Stimulated activated CD8-positive, alpha-beta memory T cell treated with anti-CD3 and anti-CD28 coated beads, Interleukin-7, amount 100 ng/mL, for 1 hour (primary cell): ENCODE measurements at places on chromosomes 4 and X.

- DNase-seq: no peak
Measured at GRCh38 chr4:146639506-146639932, 826 bp downstream of the POU4F2 start.

DNA sequence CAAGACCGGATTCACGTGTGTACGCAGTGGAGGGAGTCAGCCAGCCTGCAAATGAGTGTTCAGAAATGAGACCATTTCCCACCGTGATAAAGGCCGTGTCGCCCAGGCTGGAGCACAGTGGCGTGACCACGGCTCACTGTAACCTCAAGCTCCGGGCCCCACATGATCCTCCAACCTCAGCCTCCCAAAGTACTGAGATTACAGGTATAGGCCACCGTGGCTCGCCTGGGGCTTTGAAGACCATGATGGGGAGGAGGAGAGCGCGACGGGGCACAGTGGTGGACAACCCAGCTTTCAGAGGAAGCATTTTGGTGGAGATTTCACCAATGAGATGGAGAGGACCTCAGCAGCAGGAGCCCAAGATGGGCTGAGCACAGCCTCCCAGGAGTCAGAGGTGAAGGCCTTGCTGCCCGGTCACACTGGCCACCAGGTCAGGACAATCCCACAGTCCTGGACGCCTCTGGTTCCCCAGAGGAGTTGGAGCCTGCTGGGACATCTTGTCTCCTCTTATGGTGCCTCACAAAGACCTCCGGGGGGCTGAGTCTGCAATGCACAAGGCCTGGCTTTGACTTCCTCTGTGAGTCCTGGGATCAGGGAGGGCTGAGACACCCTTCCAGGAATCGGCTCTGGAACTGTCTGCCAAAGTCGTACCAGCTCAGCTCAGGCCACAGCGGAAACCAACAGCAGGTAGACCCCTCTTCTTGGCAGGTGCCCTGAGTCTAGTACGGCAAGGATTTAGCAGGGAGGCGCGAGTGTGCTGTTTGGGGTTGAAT lies 22.4 kb upstream of the MXD4 start:
- no peak for DNase-seq

- no peak for DNase-seq
Measured at GRCh38 chrX:57156397-57157049, 19.3 kb upstream of the SPIN2A start.

DNA sequence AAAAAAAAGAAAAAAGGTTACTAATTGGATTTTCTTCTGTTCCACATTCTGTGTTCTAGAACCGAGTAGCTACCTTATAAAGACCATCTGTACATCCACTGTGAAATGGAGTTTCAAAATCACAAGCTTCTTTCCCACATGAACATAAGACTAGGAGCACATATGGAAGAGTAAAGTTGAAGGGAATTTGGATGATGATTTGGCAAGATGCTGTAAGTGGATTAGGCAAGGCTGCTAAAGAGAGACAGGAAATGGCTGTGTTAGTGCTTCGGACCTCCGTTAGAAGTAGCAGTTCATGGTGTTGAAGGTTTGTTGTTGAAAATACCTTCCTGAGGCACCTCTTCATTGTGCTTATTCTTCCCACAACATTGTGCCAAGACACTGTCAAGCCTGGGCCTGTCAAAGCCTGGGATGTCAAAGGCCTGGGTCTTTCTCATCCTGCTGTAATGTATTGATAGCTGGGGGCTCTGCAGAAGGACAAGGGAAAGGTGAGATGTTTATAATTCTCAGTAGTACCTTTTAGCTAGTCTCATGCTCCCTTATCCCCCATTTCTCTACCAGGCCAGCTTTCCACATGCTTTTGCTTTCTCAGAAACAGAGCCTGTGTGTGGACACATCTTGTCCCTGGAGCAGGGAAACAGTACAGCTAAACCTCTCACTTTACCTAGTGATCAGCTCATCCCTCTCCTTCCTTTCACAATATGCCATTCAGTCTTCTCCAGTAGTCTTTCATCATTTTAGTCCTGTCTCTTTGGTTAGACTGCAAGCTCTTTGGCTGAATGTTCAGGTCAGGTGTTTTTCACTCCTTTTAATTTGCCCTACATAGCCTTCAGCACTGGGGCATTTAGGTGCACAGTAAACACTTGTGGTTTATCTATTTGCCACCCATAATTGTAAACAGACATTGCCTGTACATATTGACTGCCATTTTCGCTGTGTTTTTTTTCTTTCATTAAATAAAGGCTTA lies 37.9 kb upstream of the CYP2U1 start:
- DNase-seq: no peak

GRCh38 chr4:89108091-89108490 lies 3.2 kb upstream of the TIGD2 start:
- DNase-seq: no peak

DNA sequence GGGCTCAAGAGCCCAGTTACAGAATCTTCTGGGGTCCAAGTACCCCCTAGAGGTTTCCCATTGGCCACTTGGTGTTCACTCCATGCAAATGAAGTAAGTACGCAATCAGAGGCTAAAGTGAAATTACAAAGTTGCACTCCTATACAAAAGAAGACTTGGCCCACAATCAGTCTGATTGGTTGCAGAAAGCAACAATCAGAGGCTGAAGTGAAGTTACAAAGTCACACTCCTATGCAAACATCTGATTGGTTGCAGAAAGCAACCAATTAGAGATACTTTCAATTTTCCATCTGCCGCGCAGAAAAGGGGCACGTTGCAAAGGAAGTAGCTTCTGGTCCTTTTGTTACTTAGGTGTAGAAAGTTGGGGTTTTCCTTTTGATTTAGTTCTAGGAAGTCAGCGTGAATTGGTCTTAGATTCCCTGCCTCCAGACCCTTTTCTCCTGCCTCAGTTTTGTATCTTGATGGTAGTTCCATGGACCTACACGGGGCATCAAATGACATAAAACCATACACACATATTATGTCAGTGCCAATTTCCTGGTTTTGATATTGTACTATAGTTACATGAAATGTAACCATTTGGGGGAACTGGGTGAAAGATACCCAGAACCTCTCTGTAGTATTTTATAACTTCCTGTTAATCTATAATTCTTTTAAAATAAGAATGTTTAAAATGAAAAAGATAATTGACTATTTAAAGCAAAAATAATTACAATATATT lies 12.4 kb upstream of the PIN4 start:
- no peak for DNase-seq

GRCh38 chr4:47483745-47484144 lies 1.3 kb upstream of the ATP10D start:
- no peak for DNase-seq

GRCh38 chrX:154379569-154379951 lies 465 bp downstream of the EMD start:
- no peak for DNase-seq

- no peak for DNase-seq
Measured at GRCh38 chrX:113804819-113805218, 779.1 kb upstream of the HTR2C start.

DNA sequence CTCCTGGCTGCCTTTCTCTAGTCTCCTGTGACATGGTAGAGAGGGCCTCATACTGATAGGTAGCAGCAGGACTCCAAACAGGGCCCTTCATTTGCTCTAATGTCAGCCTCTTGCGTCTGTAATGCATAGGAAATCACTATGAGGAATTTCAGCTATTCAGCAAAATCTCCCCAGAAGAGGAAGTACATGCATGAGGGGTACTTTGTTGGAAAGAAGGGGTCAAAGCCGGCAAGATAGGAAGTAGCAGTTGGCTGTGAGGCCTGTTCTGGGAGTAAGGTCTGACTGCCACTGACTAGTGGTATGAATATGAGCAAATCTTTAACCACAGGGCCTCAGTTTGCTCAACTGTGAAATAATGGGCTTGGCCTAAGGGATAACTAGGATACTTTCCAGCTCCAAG lies 283.2 kb downstream of the ARHGAP10 start:
- DNase-seq: no peak

GRCh38 chrX:29143356-29143755 lies 556.1 kb downstream of the IL1RAPL1 start:
- no peak for DNase-seq

DNA sequence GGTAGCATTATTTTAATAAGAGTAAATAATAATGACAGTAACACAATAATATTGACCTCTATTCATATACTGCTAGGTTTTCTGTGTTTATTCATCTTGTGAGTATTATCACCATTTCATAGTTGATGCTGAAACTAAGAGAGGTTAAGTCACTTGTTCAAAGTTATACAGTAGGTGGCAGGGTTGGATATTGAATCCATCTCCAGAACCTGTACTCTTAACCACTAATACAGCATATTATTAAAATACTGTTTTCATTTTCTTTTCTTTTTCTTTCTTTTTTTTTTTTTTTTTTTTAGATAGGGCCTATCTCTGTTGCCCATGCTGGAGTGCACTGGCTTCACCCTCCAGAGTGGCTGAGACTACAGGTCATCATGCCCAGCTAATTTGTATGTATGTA lies 7.1 kb upstream of the ELF2 start:
- DNase-seq: no peak

GRCh38 chr4:102809691-102810090 lies 17.7 kb downstream of the UBE2D3 start:
- no peak for DNase-seq

GRCh38 chr4:176608346-176608745 lies 184.4 kb downstream of the VEGFC start:
- no peak for DNase-seq

DNA sequence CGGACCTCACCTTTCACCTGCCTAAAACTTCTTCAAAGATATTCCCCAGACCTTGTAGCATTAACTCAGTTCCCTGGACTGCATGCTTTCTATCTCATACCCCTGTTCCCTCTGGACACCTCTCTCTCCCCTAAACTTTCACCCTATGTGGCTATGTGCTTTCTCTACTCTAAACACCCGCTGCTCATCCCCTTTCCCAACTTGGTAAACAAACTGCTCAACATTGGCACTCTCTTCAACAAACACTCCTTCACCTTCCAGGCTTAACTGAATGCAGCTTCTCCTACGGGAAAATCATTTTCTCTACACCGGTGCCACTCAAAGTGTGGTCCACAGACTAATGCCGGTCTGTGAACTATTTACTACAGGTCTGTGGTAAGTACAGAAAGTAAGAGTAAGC lies 19.9 kb downstream of the PHF8 start:
- DNase-seq: no peak

GRCh38 chrX:120468071-120468470 lies 1.0 kb downstream of the LAMP2 start:
- DNase-seq: no peak

DNA sequence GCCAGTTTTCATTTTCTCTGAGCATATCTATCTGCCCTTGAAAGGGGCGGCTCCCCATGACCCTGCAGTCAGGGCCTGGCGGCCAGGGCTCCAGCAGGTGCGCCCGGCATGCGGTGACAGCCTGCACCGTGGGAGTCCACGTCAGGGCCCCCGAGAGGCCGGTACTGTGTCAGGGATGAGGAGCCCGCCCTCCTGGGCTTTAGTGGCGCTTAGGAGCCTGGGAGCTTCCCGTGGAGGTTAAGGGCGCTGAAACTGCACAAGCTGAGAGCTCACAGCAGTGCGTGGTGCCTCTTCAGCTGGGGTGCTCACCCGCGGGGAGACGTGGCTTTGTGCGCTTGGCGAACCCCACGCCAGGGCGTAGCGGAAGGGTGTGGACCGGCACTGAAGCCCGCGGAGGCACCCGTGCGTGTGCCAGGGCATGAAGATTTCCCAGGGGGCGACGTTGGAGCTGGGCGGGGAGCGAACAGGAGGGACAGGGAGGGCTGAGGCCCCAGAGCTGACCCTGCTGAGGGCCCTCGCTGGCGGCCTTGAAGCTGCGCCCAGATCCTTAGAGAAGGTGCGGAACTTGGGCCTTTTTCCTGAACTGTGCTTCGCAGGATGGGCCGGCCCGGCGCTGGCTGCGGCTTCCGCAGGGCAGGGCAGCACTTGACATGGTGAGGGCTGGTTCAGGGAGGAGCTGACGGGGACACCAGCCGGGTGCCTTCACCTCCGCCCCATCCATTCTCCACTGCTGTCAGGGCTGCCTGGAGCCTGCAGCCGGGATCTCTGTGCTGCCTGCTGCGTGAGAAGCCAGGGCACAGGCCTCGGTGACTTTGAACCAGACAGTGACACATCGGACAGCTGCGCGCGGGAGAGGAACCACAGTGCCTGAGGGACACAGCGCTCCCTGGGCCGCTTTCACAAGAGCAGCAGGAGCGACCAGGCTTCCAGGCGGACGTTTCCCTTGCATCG lies 32.9 kb downstream of the HTT-AS start:
- DNase-seq: no peak

- no peak for DNase-seq
Measured at GRCh38 chr4:168092176-168092712, at the start of gene ANXA10. TSS of gene ANXA10 (plus strand) at chr4:168092537. CDS start at chr4:168092701, 164 bp downstream.

DNA sequence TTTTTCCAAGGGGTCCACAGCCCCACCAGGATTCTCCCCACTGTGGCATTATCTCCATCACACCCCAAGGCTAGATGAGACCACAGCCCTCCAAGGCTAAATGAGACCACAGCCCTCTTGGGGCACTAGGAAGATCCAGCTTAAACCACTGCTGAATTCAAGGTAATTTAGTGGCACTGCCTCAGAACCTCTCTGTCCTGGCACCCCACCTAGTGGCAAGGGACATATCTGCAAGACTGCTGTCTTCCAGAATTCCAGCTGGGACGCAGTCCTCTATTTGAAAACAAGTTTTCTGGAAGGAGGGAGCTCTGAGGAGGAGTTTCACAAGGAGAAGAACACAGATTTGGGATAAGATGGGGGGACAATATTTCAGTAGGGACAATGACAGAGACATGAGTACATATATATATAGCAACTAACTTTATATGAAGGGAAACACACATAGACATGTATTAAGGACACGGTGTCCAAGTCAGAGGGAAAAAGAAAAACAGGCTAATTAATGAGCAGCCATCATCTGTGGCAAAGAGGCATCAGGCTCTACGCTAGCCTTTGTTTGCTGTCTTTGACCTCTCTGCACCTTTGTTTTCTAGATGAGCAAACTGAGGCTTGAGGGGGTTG lies 9.3 kb downstream of the CETN2 start:
- DNase-seq: no peak

- DNase-seq: no peak
Measured at GRCh38 chr4:63218856-63219255, 1190.4 kb downstream of the TECRL start.

DNA sequence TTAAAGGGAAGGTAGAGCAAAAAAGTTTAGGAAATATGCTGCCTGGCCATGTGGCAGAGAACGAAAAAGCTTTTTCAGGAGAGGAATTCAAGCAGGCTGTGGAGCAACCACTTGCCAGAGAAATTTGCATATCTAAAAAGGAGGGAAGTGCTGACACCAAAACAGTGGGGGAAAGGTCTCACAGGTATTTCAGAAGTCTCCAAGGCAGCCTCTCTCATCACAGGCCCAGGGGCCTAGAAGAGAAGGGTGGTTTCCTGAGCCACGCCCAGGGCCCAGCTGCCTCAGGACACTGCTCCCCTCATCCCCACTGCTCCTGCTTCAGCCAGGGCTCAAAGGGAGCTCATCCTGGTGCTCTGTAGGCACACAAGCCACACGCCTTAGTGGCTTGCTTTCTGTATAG lies 29.9 kb upstream of the STS start:
- no peak for DNase-seq

DNA sequence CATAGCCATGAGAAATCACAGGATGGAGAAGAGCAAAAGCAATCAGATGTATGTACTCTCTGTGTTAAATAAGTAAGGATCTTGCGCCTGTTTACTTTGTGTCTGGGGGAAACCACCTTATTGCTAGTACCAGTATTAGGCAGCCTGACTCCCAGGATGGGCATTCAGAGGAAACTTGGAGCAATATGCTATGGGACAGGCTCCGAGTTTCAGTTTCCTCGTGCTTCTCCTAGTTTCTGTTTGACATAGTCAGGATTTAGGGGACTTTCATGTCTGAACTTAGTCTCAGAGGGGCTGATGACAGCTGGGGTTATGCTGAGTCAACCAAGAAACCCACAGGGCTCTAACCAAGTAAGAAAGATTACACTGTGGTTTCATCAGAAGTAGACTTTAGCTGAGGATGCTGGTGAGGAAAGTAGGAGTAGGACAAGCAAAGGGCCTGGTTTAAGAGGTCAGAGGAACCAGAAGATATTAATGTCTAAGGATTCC lies 13.5 kb downstream of the NSUN7 start:
- no peak for DNase-seq
